Mesenteric fat pad (tissue), 1 donor: ENCODE measurements at places on chromosomes 11 and 22.
A peak's percentile ranks its signal among the peaks of the same experiment; 100 is the strongest.

DNA sequence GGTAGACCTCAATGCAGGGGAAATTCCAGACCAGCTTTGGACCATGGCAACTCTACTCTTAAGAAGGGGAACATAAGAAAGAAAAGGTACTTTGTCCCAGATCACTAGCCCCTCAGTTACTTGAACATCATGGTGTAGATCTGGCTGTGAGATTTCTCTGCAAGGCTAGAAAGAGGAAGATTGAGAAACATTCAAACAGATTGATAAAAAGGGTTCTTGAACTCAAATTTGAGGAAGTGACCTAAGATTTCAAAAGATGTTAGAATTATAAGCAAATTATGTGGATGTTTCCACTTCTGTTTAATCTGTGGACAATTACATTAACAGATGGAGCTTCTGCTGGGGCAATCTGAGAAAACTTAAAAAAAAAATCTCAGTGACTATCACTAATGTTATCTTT is 21.8 kb upstream of the UPB1 start:
- DNase-seq, result no peak

DNA sequence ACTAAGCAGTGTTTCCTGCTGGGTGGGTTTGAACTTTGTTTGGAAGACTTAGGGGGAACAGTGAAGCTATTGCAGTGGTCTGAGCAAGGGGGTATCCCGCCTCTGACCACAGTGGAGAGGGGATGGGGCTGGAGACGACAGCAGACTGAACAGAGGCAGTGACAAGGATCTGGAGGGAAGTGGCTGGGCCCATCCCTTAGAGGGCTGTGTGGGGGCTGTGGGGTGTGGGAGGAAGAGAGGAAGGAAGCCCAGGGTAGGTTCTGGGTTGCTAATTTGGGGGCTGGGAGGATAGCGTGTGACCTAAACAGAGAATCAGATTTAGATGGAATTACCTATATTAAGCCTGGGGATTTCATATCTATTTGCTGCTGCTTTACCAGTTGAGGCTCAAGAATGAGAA is 70.7 kb downstream of the BMAL1 start:
- DNase-seq, result no peak

DNA sequence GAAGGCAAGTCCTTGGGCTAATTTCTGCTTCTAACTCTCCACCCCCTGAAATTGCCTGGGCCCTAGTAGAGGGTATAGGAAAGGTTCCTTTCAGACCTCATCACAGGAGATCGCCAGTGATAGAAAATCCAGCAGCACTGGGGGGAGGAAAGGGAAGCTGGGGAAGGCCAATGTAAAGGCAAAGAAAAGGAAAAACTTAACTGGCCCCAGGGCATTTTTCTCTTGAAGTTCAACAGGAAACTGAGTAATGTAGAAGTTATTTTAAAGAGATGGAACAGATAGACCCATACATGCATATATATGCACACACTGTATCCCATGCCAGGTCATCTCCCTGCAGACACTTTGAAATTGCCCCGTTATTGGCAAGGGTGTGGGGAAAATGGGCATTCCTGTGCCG is 134.0 kb downstream of the TRIM44 start:
- no peak for DNase-seq

DNA sequence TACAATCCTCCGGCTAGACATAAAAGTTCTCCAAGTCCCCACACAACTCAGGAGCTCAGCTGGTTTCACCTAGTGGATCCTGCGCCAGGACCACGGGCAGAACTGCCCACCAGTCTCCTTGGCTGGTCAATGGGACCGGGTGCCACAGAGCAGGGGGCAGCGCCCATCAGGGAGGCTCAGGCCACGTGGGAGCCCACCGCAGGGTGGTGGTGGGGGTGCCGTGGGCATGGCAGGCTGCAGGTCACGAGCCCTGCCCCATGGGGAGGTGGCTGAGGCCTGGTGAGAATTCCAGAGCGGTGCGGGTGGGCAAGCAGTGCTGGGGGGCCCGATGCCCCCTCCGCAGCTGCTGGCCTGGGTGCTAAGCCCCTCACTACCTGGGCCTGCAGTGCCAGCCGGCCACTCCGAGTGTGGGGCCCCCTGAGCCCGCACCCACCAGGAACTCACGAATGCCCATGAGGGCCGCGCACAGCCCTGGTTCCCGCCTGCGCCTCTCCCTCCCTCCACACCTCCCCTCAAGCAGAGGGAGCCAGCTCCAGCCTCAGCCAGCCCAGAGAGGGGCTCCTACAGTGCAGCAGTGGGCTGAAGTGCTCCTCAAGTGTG is 1091.9 kb upstream of the TENM4 start:
- DNase-seq, result no peak

DNA sequence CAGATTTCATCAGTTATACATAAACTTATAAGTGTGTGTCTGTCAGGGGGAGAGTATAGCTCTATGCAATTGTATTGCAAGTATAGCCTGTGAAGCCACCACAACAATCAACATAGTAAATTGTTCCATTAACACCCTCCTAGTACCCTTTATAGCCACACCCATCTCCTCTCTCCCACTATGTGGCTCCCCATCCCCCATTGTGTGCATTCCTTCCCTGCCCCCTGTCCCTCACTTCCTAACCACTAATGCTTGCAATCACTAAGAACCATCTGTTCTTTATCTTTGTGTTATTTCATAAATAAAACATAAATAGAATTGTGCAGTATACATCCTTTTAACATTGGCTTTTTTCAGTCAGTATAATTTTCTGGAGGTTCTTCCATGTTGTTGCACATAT is 83.1 kb upstream of the SLC5A12 start:
- DNase-seq, result no peak

- no peak for DNase-seq
Measured at GRCh38 chr22:30754971-30755758, 60.5 kb downstream of the OSBP2 start.

- DNase-seq, result peak; percentile 22
Measured at GRCh38 chr11:34305193-34305592, 52.6 kb downstream of the ABTB2 start.

DNA sequence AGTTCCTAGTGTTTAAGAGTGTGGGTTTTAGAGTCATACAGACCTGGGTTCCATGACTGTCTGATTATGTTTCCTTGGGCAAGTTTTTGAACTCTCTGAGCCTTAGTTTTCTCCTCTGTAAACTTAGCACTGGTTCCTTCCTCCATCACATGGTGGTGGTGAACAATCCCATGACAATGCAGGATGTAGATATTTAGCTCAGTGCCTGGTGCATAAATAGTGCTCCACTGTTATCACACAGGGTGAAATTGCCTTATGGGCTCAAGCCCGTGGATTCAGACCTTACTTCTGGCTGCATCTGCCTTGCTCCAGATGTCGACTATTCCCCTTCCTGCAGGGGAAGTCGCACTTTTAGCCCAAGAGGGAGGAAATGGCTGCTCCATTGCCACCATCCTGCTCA is 62.7 kb downstream of the LDLRAD3 start:
- no peak for DNase-seq

DNA sequence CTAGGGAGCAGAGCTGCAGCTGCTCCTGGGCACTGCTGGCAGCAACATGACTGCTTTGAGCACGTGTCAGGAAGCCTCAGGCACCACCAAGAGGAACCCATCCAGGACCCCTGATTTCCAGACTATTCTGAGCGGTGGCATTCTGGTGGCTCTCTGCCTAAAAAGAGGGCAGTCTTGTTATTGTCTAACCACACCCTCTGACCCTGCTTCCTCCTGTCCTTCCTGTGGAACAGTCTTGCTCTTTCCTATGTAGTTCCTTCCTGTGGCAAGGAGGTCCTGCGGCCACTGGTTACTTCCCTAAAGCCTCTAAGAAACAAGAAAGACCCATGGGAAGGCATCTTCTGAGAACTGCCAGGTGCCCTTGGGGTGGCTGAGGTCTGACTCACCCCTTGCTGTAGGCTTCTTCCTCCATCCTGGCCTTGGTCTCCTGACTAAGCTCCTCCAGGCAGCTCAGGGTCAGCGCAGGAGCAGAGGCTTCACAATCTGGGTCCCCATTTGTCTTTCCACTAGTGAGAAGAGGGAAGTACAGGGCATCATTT is 13.1 kb upstream of the LYVE1 start:
- no peak for DNase-seq

DNA sequence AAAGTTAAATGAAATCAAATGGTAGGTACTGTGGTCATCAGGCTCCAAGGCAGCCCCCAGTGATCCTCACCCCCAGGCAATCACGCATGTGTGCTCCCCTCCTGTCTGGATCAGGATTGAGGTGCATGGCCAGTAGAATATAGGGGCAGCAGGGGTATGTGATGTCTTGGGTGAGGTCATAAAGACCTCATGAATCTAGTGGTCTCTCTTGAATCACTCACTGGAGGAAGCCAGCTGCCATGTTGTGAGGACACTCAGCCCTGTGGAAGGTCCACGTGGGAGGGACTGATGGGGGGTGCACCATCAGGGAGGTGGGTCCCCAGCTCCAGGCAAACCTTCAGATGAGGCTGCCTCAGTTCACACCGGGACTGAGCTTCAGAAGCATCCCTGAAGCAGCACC is 6.8 kb upstream of the IL17REL start:
- DNase-seq, result peak; percentile 30

DNA sequence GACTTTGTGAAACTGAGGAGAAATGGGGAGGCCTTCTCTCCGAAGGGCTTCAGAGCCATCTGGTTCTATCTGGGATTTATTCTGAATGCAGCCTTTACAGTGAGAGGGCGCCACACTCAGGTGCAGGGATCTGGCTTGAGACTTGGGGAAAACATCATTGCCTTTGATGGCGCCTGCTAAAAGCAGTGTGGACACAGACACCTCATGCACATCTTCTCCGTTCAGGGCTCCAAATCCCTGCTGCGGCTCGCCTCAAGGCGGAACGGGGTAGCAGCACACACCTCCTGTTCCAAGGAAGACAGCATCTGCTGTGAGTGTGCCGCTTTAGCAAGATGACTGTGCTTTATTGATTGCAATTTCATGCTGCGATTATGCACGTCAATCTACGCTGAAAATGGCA is 37.1 kb upstream of the OLFML1 start:
- DNase-seq, result no peak

DNA sequence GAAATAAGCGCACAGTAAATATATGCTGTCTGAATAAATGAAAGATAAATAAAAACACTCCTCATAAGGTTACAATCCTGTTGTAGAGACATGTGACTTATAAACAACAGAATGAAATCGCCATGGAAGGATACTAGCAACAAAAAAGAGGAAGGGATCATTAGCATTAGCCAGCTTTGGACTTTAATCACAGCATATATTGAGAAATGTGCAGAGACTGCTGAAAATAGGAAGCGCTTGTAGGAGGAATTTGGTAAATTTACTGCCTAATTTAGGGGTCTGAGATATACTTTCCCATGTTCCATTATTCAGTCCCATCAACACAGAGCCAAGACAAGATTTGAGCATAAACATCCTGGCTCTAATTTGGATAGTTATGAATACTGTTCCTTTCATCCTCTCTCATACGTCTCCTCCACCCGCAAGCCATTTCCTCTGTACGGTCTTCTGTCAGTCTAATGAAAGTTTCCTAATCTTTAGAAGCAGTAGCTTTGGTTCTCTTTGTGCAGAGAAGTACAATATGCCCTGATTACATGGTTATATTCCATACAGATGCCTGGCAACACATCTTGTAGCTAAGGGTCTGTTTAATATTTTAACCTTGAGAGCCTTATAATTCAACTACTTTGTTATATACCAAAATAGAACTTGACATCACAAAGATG is 37.1 kb upstream of the AKIP1 start:
- no peak for DNase-seq

GRCh38 chr11:36149538-36150242 is 139.5 kb downstream of the COMMD9 start:
- no peak for DNase-seq

DNA sequence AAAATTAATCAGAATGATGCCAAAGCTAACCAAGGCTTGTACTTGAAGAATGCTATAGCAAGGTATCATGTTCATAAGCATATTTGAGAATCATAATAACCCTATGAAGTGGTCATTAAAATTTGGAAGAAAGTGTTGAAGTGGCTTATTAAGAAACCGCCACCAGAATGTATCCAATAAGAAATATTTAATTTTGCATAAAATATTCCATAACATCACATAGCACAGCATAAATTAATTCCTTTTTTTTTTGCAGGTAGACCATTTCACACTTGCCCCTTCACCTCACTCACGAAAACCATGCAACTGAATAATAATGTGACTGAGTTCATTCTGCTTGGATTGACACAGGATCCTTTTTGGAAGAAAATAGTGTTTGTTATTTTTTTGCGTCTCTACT is at the start of gene OR4C16:
TSS of gene OR4C16 (plus strand) at position 301 of the 400 bp plus-strand sequence. CDS start at position 301, 0 bp downstream.
- DNase-seq, result no peak

GRCh38 chr11:74636630-74637184 is 44.3 kb downstream of the POLD3 start:
- no peak for DNase-seq

- no peak for DNase-seq
Measured at GRCh38 chr11:117723277-117724024, 73.6 kb downstream of the DSCAML1 start.

DNA sequence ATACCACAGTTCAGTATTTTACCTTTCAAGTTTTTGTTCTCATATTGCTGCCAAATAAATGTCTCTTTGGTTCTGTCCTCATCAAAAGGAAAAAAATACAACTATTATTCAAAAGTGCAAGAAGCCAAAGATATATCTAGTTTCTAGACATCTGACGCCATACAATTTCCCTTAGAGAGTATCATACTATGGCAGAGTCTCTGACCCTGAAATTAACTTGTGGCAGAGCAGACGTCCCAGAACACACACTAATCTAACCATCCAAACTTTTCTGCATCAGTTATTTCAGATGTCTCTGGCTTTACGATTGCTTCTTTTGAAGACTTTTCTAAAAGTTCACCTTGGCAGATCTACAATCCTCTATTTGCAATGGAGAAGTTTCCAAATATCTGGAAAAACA is 2.7 kb downstream of the OR51T1 start:
- no peak for DNase-seq

DNA sequence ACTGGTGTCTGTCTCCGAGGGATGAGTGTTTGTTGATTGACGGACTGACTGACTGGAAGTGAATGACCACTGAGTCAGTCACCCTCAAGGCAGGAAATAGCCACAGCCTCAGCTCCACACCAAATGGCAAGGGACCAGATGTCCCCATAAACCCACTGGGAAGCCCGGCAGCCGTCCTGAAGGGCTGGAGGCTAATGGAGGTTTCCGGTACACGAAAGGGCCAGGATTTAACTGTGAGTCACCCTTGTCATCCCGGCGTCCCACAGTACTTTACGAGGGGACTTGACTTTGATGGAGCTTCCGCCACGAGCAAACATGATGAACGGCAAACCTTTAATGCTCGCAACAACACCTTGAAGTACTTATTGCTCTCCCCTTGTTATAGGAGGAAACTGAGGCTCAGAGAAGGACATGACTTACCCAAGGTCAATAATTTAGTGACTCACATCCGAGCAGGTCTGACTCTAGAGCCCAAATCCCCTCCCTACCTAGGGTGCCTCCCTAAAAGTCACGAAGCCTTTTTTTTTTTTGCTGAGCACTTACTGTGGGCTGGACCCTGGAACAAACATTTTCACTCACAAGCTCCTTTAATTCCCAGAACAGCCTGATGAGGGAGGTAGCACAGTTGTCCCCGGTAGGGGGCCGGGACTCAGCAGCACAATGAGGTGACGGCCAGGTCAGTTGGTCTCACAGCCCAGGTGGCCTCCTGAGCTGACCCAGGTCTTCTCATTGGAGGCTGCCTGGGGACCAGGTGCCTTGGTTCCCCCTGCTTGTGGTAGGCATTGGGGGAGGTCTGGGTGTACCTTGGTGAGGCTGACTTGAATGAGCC is 25.2 kb upstream of the GCAT start:
- DNase-seq, result no peak
